Large intestine (tissue), 12 donors: ENCODE measurements at places on chromosomes 1 and 21. TPM values are rescaled to one million over a fixed set of nuclear protein-coding genes. Genes with fewer than 3 reads are reported as not detected.

DNA sequence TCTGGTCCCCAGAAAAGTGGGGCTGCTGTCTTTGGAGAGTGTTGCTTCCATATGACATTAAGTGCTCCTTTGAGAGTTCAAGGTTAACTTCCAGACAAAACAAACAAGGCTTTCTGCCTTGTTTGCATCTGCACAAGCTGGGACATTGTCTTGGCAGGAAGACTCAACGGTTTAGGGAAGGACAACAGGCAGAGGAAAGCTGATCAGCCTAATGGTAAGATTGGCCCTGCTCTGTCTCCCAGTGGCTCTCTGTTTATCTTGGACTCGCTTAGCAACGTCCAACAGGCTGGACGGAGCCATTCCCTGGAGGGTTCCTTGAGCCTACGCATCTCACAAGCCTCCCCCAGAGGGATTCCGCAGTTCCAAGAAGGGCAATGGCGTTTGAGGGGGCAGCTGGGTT lies 62.2 kb upstream of the SLC44A3 start:
- DNase-seq: peak; percentile 26

IL19 gene
- not detected for polyA plus RNA-seq

GRCh38 chr1:94025383-94026340 lies 95.3 kb downstream of the ABCA4 start:
- peak; percentile 34 for DNase-seq

IGSF3 gene
- 36.1 TPM for polyA plus RNA-seq

REN gene
- 4.2 TPM for polyA plus RNA-seq

CORT gene
- 1.2 TPM for polyA plus RNA-seq

- DNase-seq: no peak
Observed at GRCh38 chr1:167488786-167489185, 29.5 kb downstream of the CD247 start.

RNU1-1 gene
- polyA plus RNA-seq: 3.2 TPM

GRCh38 chr1:162954824-162955223 lies 93.8 kb upstream of the CCDC190 start:
- DNase-seq: no peak

DNA sequence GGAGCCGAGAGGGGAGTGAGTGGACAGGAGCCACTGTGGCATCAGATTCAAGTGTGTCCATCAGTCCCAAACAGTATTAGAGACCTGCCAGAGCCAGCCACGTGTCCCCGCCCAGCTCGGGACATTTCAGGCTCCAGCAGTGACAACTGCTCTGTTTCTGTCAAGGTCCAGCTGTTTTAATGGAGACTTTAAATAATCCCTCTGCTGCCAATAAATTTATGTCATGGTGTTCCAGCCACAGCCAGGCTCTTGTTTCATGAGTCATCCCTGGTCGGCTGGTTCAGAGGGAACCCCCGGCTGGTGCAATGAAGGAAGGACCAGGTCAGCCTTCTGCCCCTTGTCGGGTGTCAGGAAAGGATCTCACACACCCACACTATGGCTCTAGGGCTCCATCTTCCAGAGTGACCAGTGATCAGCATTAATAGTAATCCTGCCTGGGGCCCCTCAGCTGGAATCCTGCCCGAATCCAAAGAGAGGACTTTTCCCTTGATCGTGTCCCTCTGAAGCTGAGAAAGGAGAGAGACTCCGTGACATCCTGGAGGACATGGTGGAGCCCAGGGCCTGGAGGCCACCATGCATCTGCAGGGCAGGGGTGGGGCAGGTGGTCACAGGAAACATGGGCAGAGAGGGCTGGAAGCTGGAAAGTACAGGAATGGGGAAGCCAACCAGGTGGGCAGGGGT lies 197.3 kb downstream of the MATN1 start:
- DNase-seq: no peak

DNA sequence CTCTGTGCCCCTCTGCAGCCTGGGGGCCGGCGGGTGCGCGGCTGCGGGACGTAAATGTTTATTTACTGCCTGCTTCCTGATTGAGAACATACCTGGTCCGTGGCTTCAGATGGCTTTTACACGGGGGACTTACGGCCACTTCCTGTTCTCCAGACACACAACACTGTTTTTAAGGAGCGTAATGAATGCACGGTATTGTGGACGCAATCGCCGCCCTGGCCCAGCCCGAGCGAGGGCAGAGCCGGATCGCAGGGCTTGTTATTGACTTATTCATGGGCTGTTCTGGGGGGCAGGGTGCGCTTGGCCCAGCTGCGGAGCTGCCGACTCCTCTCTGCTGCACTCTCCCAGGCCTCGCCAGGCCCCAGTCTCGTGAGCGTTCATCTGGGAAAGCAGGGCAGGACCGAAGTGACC lies 52.8 kb upstream of the ACTRT2 start:
- peak; percentile 70 for DNase-seq

DNA sequence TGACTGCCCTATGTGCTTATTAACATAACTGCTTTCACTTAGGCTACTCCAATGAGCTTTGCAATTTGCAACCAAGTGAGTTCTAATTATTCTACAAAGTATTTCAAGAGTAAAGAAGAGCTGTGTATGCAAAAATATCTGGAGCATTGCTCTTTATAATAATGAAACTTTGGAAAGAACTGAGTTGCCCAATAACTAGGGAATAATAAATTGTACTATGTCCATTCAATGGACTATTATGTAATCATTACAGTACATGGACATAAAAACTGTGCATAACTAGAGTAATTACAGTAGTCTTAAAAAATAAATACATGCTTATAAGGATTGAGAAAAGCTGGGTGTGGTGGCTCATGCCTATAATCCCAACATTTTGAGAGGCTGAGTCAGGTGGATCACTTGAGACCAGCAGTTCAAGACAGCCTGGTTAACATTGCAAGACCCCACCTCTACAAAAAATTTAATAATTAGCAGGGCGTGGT lies 70.3 kb upstream of the JAK1 start:
- peak; percentile 52 for DNase-seq

FNBP1L gene
- 79.5 TPM for polyA plus RNA-seq
